GM03348 (cell line): ENCODE measurements at places on chromosomes 12 and 14.

DNA sequence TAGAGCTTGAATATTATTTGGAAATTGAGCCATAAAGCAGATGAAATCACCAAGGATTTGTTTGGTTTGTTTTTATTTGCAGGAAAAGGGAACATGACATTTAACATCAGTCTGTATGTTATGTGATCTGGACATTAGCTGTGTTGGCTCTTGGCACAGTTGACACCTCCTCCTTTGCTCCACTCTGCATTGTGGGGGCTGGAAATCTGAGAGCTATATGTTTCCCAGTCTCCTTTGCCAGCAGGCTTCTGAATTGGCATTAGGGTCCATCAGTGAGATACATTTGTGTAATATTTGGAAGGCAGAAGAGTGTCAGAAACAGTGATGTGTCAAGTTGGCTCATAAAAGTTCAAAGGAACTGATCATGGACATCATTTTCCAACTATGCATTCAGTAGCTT, 322.1 kb upstream of the ATP2B1 start:
- no peak for DNase-seq

- DNase-seq: no peak
These were observed 158.6 kb downstream of the ANO4 start for GRCh38 chr12:100953217-100953616.

DNA sequence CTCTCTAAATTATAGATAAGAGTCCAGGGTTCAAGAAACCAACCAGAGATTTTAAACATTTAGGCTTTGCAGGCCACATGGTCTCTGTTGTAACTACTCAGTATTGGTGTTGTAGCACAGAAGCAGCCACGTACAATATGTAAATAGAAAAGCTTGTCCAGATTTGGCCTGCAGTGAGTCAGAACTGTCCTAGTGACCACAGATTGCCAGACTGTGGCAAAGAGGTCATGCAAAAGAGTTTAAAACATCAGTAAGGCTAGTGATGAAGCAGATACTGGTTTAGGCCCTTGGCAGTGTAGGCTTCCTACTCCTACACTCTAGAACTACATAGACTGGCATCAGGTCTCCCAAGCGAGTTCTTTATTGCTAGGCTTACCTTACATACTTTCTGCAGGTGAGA, 117.6 kb upstream of the GARIN6 start:
- DNase-seq: peak; percentile 2

DNA sequence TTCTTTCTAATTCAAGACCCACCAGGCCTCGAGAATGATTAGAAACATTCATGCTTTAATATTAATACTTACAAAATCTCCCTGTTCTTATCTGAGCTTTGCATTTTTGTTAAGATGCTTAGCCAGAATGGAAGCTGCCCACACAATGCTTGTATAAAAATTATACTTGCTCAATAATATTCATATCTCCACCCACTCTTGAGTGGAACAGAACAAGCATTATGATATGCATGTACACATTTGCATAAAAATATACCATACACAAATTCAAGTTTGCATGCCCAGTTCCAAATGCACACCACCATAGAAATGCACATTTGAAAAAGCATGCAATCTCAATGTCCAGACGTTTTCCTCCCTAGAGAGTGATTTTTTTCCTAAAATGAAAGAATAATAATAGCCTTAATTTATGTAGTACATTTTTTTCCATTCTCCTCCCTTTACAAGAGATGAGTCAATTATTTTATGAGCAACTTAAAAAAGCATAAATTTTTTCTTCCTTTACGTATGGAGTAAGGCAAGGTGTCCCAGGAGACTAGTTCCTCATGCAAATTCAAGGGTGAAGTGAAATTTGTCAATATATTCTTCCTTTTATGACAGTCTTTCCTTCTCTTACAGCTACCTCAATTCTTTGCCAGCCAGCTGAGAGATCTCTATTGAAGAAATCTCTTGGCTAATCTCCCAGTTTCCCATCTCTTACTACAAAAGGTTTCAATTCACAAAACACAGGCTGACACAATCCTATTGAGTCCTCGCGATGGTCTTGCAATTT, 313.1 kb upstream of the GARIN6 start:
- DNase-seq: no peak

- no peak for DNase-seq
These were observed 138.6 kb upstream of the TRHDE start for GRCh38 chr12:72133497-72134055.

GRCh38 chr14:64755781-64756221, 51.6 kb downstream of the PLEKHG3 start:
- DNase-seq: no peak

- DNase-seq: peak; percentile 58
These were observed 179.2 kb downstream of the KICS2 start for GRCh38 chr12:64042911-64043310.

GRCh38 chr12:40184493-40185302, 40.1 kb upstream of the LRRK2 start:
- no peak for DNase-seq

GRCh38 chr12:18992336-18992735, 137.2 kb upstream of the PLEKHA5 start:
- no peak for DNase-seq

DNA sequence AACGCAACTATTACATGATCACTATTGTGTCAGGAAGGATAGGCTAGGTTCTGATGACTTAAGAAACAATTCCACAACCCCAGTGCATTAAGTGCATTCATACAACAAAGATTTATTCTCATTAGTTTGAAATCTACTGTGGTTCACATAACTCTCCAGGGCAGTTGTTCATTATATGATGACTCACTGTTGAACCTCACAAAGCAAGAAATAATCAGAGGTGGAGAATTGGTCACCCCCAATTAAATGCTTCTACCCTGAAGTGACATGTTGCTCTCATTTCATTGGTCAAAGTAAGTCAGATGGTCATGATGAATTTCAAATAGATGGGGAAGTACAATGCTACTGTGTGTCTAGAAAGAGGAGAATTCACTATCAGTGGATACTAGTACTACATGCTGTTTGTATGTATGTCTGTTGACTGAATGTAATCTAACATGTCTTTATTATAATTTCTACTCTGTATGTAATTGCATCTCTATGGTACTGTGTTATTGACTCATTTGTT, 6.1 kb upstream of the HELB start:
- no peak for DNase-seq

DNA sequence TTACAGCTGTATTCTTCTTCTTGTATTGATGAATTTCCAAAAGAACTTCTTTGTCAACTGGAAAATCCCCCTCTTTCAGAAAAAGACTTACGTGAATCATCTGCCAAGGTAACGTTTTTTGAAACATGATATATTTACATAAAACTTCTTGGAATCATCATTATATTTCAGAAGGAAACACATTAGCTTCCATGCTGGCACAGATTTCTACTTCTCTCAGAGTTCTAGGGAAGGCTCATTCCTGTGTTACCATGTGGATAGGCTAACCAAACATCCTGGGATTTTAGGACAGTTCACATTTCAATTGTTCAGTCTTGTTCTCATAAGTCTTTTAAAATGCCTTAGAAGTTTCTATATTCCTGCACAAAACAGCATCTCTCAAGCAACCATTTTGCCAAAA, 120.3 kb upstream of the NEDD1 start:
- DNase-seq: no peak
